Cardiac muscle cell (in vitro differentiated cells and primary cell): ENCODE measurements at places on chromosomes 3 and 15. TPM values are rescaled to one million over a fixed set of nuclear protein-coding genes. Genes with fewer than 3 reads are reported as not detected.

Gene GABRR3
- total RNA-seq: not detected in 2 replicates

Gene IL5RA
- total RNA-seq: 0.07 TPM in 1 of 2 replicates, not detected in the other

Gene PXYLP1
- total RNA-seq: 16.6 and 24.3 TPM in 2 replicates

Gene KPNA4
- 11.8 and 18.5 TPM in 2 replicates for total RNA-seq

Gene TLNRD1
- 29.2 and 41.8 TPM in 2 replicates for total RNA-seq

Gene CMSS1
- 13.1 and 17.9 TPM in 2 replicates for total RNA-seq

Gene CYP11A1
- 5.4 and 9.8 TPM in 2 replicates for total RNA-seq

Gene FBXL22
- total RNA-seq: 14.4 and 20.5 TPM in 2 replicates

Gene PTX3
- total RNA-seq: 1.3 and 1.7 TPM in 2 replicates

Gene GRAMD1C
- 0.25 and 6.5 TPM in 2 replicates for total RNA-seq

Gene FSIP1
- total RNA-seq: 0.33 and 0.42 TPM in 2 replicates

Gene NAALADL2
- total RNA-seq: 3.8 and 4.3 TPM in 2 replicates

Gene KIF23
- 11.2 and 58.9 TPM in 2 replicates for total RNA-seq

Gene DCUN1D1
- total RNA-seq: 22.8 and 31.1 TPM in 2 replicates

Gene GOLGA8S
- total RNA-seq: 0.04 TPM in 1 of 2 replicates, not detected in the other

Gene GOLGA6B
- total RNA-seq: 0.80 TPM in 1 of 2 replicates, not detected in the other

- no peak for DNase-seq
These were observed 25.5 kb upstream of the B3GNT5 start for GRCh38 chr3:183227586-183227985.

DNA sequence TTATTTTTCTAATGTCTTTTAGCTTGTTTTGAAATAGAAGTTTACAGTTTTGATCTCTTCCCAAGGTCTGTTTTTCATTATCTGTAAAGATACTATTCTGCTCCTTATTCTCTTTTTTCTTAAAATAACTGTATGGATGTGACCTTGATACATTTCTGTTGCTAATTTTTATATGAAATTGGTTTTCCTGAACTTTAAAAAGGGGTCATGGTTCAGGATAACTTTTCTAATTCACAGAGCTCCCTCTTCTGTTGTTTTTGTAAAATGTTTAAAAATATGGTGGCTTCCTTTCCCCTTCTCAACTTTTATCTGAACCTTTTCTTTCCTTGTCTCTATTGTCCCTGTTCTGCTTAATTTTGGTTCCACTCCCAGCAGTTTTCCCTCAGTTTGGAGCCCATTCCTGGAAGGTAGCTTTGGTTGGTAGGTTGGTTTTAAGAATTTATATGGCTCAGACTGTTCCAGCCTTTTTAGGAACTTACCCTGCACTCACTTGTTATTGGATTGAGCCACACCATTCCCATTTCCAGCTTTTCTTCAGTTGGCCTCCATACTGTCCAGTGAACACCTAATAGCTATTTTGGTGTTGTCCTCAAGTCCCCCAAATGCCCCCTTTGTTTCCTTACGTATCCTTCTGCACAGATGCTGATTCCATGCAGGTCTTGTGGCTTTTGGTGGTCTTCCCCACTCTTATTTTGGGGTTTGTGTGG is 70.3 kb downstream of the SLMAP start:
- DNase-seq: peak; percentile 20

- no peak for DNase-seq
These were observed 120.8 kb downstream of the TPRA1 start for GRCh38 chr3:127469760-127470159.

DNA sequence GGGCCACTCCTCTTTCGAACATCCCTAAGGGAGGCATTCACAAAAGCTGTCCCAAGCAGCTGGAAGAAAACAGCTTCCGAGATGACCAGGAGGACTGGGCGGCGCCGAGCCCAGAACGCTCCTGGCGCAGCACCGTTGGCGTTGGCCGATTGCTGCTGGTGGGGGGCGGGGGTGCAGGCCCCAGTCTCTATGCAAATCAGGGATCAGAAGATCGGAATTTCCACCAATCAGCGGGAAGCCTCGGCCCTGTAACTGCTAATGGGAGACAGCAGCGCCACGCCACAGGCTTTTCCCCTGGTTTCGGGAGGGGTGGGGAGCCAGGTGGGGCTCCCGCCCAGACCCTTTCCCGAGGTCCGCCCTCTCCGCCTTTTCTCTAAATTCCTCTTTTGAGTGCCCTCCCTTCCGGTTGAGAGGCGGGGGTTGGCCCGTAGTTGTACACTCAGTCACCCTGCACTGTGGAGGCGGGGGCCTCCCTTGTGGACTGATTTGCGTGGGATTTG is 27.0 kb downstream of the HMCES start:
- DNase-seq: peak; percentile 95

GRCh38 chr15:40958723-40959122 is 5.5 kb downstream of the CHAC1 start:
- DNase-seq: no peak

- DNase-seq: no peak
These were observed 86.8 kb downstream of the LSM3 start for GRCh38 chr3:14265246-14265962.

GRCh38 chr3:23041918-23042696 is 161.0 kb upstream of the UBE2E2 start:
- DNase-seq: peak; percentile 55

DNA sequence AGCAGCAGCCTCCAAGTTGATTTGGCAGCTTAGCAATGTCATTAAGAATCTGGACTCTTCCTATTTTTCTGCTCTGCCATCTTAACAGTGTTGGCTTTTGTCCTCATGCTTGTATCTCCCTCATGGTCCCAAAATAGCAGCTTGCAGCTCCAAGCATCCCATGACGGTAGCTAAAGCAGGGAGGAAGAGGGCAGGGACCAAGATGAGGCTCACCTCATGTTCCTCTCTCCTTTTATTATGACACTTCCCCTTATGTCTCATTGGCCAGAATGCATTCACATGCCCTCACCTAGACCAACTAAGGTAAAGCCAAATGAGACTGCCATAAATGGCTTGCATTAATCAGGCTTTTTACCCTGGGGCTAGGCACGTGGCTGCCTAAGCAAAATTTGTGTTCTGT is 382.4 kb downstream of the SHQ1 start:
- no peak for DNase-seq

GRCh38 chr3:56467108-56467507 is 1.2 kb downstream of the ERC2 start:
- peak; percentile 96 for DNase-seq

- no peak for DNase-seq
These were observed 351.8 kb upstream of the TPRG1 start for GRCh38 chr3:188819939-188820338.

- peak; percentile 80 for DNase-seq
These were observed 90.2 kb downstream of the CERS3 start for GRCh38 chr15:100438570-100438969.

DNA sequence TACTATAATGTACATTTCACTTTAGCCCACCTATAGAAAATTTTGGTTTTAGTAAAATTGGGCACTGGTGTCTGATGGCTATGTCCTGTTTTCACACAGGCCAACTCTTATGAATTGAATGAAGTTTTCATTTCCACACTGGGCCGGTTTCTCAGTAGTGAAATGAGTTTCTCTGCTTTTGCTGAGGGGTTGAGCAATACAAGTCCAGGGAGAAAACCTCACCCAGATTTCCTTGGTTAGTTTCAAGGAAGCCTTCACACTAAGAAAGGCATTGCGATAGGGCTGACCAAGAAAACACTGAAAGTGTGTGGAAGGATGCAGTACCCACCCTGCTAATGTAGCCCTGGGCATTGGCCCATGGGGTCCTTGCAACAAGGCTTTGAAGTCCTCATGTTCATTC is 331.5 kb upstream of the CFAP20DC start:
- no peak for DNase-seq

DNA sequence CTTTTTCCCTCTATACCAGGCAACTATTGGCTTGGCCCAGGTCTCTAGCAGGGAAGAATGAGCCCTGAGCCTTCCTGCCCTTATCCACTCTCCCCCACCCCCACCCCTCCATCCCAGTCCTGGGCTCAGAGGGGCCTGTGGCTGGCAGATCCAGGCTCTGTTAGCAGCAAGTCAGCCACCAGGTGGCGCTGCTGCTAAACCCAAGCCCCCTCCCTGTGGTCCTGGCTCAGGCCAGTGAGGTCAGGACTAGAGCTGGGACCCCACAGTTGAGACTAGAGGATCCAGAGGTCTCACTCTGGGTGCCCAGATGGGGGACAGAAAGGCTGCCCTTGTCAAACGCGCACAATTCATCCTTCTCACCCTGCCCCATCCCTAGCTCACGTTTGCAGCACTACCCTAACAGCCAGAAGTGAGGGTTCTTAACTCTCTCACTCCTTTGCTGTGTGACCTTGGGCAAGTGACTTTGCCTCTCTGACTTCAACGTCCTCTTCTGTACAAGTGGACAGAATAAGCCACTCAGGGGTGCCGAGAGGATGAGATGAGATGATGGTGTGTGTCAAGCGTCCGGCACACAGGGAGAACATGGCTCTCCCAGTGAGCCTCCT is 46.8 kb upstream of the SLC6A1 start:
- DNase-seq: peak; percentile 90

GRCh38 chr3:73955494-73956070 is 330.8 kb upstream of the PDZRN3 start:
- DNase-seq: no peak

DNA sequence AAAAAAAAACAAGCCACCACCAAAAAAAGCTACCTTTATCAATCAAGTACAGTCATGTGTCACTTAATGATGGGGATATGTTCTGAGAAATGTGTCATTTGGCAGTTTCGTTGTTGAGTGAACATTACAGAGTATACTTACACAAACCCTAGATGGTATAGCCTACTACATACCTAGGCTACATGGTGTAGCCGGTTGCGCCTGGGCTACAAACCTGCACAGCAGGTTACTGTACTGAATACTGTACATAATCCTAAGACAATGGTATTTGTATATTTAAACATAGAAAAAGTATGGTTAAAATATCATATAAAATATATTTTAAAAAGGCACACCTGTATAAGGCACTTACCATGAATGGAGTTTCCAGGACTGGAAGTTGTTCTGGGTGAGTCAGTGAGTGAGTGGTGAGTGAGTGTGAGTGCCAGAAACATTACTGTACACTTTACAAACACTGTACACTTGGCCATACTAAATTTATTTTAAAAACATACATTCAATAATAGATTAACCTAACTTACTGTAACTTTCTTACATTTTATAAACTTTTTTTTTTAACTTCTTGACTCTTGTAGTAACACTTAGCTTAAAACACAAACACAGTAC is 25.9 kb upstream of the JMJD7 start:
- no peak for DNase-seq

DNA sequence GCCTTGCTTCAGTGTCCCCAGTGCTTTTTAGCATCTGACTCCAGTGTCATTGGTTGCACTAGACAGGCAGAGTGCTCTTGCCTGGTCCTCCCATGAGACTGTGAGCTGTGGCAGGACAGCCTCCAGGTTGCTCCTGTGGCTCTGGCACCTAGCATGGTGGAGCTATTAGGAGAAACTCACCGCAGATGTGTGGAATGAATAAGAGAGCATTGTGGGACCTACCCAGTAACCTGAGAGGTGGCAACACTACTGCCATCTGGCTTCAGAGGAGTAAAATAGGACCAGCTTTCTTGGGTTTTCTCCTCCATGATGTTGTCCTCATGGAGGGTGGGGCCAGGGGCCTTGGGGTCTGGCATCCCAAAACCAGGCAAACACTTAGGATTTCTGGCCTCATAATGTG is 183.6 kb downstream of the EPHB1 start:
- no peak for DNase-seq

GRCh38 chr15:68347392-68347791 is 69.8 kb downstream of the FEM1B start:
- DNase-seq: no peak

DNA sequence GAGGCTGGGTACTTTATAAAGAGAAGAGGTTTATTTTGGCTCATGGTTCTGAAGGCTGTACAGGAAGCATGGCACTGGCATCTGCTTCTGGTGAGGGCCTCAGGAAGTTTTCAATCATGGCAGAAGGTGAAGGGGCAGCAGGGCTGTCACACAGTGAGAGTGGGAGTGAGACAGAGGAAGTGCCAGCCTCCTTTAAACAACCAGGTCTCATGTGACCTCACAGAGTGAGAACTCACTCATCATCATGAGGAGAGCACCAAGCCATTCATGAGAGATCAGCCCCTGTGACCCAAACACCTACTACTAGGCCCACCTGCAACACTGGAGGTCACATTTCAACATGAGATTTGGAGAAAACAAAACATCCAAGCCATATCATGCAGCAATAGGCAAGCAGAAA is 9.3 kb upstream of the RFTN1 start:
- DNase-seq: no peak

GRCh38 chr3:184565421-184566211 is 4.0 kb downstream of the EPHB3 start:
- DNase-seq: peak; percentile 81

DNA sequence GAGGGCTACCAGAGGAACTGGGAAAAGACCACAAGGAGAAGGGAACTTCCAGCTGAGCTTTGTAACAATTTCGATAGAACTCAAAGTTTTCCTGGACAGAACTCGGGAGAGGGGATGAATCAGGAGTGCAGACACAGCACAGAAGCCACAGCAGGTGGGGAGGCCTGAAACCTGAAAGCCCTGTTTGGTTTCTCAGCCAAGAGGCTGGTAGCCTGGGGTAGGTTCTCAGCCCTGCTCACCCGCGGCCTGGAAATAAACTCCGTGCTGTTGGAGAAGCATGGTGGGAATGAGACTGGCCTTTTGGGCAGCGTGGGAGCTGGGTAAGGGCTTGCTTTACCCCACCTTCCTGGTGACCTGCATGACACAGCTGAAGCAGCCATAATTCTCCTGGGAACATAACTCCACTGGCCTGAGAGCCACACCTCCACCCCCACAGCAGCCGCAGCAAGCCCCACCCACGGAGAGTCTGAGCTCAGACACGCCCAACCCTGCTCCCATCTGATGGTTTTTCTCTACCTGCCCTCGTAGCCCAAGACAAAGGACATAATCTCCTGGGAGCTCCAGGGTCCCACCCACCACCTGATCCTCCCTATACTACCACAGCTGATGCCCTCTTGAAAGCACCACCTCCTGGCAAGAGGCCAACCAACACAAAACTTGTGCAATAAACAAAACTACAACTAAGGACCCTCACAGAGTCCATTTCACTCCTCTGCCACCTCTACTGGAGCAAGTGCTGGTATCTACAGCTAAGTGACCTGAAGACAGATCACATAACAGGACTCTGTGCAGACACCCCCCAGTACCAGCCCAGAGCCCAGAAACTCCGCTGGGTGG is 52.5 kb upstream of the CHRM5 start:
- DNase-seq: no peak
